DND-41 (cell line): ENCODE measurements at places on chromosomes 6 and 20.

DNA sequence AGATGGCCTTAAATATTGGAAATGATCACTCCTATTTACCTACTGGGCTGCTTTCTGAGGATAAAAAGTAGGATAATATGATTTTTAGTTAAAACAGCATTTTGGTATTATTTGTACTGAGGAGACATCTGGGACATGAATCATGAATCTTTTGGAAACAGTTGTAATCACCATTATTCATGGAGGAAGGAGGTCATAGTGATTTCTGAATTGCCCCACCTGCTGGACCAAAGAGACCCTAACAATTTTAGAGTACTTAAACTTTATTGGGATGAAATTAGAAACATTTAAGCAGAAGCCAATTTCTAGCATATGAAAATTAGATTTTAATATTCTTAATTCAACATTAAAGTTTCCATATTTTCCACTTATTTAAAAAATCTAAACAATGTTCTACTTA lies 108.4 kb upstream of the SIM1 start:
- H3K4me1 ChIP-seq = peaks cover 2% of the 10 kb centered on the region; the same call in 1 of the 2 replicates
- no peak overlapping the region for H3K27ac ChIP-seq
- H3K4me3 ChIP-seq = no peak overlapping the region
- H3K27me3 ChIP-seq = no peaks in the 10 kb centered on the region

- H3K27me3 ChIP-seq = no peaks in the 10 kb centered on the region
- no peak overlapping the region for H3K27ac ChIP-seq
These were observed 47.8 kb downstream of the TFEB start for GRCh38 chr6:41687501-41688175.

- no peak overlapping the region for H3K27ac ChIP-seq
- H3K27me3 ChIP-seq = peaks cover 3% of the 10 kb centered on the region
- H3K4me3 ChIP-seq = no peak overlapping the region
- no peaks in the 10 kb centered on the region for H3K36me3 ChIP-seq
These were observed 71.0 kb downstream of the CYP39A1 start for GRCh38 chr6:46581459-46582177.

DNA sequence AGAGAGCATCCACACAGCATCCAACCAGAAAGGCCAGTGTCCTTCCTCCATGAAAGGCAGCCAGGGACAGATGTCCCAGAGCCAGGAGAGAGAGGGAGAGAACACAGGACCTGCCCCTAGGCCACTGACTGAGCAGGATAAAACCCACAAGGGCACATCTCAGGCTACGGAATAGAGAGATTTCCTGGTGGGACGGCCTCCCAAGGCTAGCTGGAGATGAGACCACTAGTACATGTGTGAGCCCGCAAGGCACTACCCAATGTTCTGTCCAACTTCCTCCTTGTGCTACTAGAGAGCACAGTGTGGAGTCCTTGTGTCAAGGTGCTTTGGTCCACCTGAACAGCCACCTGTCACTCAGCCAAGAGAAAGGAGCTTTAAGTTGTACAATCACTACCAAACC lies 44.2 kb downstream of the PLCG1 start:
- peaks cover 31% of the 10 kb centered on the region for H3K36me3 ChIP-seq
- H3K27me3 ChIP-seq = no peaks in the 10 kb centered on the region
- no peak overlapping the region for H3K27ac ChIP-seq
